ENCODE measurements at places on chromosomes 12 and 14. TPM values are rescaled to one million over a fixed set of nuclear protein-coding genes. Genes with fewer than 3 reads are reported as not detected.

GRCh38 chr14:20501346-20501745, 4.0 kb upstream of the RNASE10 start:
- no peak for DNase-seq

The NANOG gene
- 0.03 TPM for total RNA-seq

GRCh38 chr12:101436136-101436535, 28.6 kb upstream of the ARL1 start:
- DNase-seq = no peak

DNA sequence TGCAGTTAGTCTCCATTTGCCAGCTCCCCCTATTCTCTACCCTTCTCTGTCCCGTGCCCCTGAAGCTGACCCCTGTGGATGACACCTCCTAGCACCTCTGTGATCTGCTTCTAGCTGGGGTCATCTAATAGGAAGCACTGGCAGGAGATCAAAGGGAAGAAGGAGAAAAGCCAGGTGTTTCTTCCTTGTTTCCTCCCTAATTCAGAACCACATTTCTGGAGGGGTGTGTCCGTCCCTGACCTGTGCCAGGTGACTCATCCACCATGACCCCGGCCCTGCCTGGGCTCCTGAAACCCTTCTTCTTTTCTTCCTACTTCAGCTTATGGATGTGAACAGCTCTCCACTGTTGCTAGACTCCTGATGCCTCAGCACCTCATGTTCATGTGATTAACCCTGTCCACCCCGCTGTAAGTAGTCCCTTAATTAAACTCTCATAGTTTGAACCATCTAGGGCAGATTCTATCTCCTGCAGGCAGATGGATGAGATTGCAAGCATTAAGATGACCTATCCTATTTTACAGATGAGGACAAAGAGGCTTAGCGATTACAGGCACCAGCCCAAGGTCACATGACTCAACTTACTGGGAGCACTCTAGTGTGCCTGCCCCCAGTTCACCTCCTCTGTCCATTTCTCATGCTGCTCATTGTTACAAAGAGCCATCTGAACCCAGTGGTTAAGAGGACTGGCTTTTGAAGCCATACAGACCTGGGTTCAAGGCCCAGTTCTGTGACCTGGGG, 770.5 kb downstream of the MED13L start:
- no peak for DNase-seq

GRCh38 chr14:61643555-61643954, 51.8 kb upstream of the HIF1A start:
- peak; percentile 52 for DNase-seq

DNA sequence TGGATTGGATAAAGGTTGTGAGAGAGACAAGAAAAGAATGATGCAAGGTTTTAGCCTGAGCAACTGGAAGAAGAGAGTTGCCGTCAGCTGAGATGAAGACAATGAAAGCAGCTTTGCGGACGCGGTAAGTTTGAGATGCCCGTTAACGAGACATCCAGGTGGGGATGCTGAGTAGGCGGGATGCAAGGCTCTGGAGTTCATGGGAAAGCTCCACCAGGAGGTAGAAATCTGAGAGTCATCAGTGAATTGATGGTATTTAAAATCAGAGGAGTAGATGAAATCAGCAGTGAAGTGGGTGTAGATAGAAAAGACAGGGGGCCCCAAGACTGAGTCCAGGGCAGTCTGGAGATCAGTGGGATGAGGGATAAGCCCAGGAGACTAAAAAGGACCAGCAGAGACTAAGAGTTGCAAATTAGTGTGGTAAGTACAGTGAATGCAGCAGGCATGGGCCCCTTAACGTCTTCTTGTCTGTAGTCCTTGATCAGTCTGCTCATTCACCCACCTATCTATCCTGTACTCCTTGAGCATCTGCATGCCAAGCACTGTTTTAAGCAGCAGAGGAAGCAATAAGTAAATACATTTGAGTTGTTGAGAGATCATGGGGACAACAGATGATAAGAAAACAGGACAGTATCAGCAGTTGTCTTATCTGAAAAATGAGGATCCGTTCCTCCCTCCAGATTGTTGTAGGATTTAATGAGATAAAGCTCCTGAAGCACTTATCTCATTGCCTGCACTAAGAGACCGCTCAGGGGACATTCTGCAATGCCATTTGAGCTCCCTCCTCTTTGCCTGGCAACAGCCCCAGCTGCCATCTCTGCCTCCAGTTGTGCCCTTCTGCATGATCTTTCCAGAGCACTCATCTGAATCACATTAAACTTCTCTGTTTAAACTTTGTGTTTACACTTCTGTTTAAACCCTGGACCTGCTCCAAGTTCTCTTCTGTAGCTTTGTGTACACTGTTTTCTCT, 91.5 kb downstream of the APAF1 start:
- DNase-seq = no peak

The TAS2R9 gene
- total RNA-seq = not detected

The CMKLR1 gene
- 10.6 TPM for total RNA-seq

The GLS2 gene
- total RNA-seq = not detected

- peak; percentile 27 for DNase-seq
Observed at GRCh38 chr14:102140027-102140749, 491 bp downstream of the WDR20 start.

The ZBTB42 gene
- total RNA-seq = 7.6 TPM

DNA sequence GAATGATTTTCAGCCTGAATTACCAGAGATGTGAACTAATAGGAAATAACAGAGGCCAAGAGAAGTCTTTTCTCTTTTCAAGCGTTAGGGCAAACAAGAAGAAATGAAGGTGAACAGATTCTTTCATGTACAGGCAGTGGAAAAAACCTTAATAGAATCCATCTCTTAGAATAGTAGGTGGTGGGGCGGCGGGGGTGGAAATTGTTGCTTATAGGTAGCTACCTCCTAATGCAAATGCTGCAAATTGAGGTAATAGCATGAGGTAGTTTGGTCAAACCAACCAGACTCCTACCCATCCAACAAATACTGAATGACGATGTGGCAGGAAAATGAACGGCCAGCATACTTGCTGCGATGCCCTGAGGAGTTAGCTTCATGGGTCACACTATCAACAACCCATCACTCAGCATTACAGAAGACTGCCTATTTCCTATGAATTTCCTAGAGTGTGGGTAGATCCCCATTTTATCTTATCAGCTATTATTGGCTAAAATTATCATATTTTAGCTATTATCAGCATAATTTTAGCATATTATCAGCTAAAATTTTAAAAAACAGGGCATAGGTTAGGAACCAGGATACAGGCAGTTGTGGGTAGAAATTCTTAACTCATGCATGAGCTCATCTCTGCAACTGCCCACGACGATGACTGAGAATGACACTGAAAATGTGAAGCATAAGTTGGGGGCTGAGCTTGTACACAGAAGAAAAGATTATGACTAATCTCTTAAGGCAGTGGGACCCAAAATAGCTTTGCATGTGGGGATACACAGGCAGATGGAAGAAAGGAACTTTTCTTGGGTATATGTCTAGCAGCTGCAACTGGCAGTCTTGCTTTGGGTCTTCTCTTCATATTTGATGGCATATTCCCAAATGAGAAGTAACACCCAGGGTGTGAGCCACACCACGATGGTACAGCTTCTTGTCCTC, 68.7 kb downstream of the NIN start:
- peak; percentile 94 for DNase-seq

The LRRK2 gene
- total RNA-seq = 3.7 TPM

GRCh38 chr14:34682787-34683321, 31.5 kb downstream of the CFL2 start:
- DNase-seq = peak; percentile 71

DNA sequence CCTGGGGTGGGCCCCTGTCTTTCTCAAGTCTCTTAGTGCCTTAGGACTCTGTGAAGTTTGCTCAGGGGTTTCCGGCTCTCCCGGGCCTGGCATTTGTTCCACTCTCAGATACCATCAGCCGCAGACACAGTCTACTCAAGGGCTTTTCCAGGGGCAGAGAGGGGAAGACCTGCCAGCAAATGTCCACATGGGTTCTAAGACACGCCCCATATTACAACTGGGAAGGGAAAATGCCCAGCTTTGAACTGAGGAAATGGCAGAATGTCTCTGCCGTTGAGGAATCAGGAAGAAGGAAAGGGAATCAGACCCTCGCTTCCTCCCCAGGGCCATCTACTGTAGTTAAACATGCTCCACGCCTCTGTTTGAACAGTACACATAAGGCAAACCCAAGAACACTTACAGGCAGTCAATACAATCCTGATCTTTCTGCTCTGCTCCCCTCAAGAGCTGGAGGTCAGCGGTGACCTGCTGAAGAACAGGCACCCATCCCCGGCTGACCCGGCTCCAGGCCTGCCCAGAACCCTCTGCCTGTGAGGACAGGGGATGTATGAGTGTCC, 7.9 kb downstream of the CCDC85C start:
- no peak for DNase-seq

The CRY1 gene
- total RNA-seq = 29.8 TPM

GRCh38 chr14:25658988-25659387, 609.0 kb upstream of the STXBP6 start:
- no peak for DNase-seq

DNA sequence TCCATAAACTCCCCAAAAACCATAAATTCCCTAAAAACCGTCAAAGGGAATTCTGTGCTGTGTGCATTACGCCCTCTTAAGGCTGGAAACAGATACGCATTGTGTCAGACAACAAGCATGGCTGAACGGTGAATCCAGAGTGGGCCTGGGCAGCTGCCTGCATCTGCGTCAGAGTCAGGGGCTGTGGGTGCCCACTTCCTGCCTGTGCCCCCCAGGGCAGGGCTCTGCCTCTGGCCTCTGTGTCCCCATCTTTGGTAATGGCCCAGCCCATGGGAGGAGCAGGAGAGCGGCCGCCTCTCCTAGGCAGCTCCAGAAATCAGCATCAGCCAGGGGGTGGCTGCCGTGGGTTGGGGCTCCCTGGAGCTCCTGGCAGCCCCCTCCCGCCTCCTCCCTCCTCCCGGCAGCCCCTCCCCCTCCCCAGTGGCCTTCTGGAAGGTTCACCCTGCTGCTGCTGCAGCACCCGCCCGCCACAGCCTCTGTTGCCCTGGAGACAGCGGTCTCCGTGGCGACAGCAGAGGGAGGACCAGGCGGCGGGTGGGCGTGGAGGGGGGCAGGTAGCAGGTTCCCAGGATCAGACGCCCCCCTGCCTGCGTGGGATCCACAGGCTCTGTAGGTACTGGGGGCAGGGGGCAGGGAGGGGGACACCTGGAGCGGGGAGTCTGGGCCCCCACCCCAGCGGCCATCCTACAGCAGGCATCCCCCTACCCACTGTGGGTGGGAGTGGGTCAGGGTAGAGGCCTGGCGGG, 5.9 kb downstream of the MMP17 start:
- no peak for DNase-seq

The HOXC6 gene
- 1.6 TPM for total RNA-seq

- DNase-seq = peak; percentile 5
Observed at GRCh38 chr12:102300824-102301461, 103.3 kb upstream of the PMCH start.

GRCh38 chr14:92728759-92729364, 19.6 kb downstream of the LGMN start:
- peak; percentile 78 for DNase-seq

The ESR2 gene
- total RNA-seq = 0.16 TPM

GRCh38 chr14:90849787-90850444, 33.7 kb upstream of the TTC7B start:
- DNase-seq = peak; percentile 86

- DNase-seq = no peak
Observed at GRCh38 chr12:119274636-119275065, 59.9 kb upstream of the CCDC60 start.

DNA sequence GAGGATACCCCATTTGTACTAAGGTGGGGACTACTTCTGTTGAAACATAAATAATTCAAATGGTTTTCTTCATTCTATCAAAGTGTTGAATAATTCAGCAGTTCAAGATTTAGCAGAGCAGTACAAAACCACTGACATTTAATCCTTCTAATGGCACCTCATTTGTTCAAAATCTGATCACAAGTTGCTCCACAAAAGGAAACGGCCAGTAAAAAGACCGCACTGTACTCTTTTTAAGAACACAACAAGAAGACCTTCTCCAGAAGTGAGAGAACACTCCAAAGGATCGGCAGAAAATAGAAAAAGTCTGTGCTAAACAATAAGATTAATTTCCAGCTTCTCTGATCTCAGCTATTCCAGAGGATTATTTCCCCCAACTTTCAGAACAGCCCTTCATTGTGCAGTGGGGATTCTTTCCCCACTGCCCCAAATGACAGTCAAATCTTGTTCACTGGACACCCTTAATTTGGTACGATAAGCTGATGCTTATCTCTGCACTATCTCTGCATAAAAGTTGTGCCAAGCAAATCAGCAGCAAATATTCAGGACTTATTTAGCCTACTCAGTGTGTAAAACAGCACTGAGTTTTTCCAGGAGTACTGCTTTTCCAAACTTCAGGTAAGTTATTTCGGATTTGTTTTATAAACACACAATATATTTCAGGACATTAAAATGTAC, 5.2 kb downstream of the MPHOSPH9 start:
- DNase-seq = no peak

The GPR65 gene
- total RNA-seq = 0.05 TPM

The LALBA gene
- total RNA-seq = not detected

The SLC24A4 gene
- total RNA-seq = not detected

DNA sequence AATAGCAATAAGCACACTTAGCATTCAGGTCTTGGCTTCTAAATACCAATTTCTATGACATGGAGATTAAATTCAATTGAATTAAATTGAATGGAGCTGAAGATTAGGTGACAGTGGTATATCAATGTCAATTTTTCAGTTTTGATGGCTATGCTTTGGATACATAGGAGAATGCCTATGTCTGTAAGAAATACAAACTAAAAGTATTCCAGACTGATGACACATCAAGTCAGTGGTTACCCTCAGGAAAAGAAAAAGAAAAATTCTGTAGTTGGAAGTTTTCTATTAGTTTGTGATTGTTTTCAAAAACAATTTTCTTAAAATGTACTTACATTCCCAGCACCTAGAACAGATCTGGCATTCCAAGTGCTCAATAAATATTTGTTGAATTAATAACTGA, 4.9 kb upstream of the DCAF4 start:
- no peak for DNase-seq

The PIWIL1 gene
- not detected for total RNA-seq

- DNase-seq = no peak
Observed at GRCh38 chr12:105674871-105675699, 344.6 kb downstream of the C12orf75 start.

Measured in myocyte (in vitro differentiated cells).